ENCODE measurements at places on chromosomes 12 and 14. TPM values are rescaled to one million over a fixed set of nuclear protein-coding genes. Genes with fewer than 3 reads are reported as not detected.

WNT5B gene
- total RNA-seq: 0.61 TPM

SINHCAF gene
- total RNA-seq: 501 TPM

SERPINA6 gene
- total RNA-seq: not detected

OR11H6 gene
- not detected for total RNA-seq

FAM90A1 gene
- total RNA-seq: 0.09 TPM

ADAM20 gene
- 0.28 TPM for total RNA-seq

EVL gene
- 55.1 TPM for total RNA-seq
